Stimulated activated CD4-positive, alpha-beta T cell treated with anti-CD3 and anti-CD28 coated beads, Interleukin-12 subunit alpha, Interleukin-12 subunit beta, amount 100 ng/mL, for 48 hours (primary cell): ENCODE measurements at places on chromosomes 6 and 20.

DNA sequence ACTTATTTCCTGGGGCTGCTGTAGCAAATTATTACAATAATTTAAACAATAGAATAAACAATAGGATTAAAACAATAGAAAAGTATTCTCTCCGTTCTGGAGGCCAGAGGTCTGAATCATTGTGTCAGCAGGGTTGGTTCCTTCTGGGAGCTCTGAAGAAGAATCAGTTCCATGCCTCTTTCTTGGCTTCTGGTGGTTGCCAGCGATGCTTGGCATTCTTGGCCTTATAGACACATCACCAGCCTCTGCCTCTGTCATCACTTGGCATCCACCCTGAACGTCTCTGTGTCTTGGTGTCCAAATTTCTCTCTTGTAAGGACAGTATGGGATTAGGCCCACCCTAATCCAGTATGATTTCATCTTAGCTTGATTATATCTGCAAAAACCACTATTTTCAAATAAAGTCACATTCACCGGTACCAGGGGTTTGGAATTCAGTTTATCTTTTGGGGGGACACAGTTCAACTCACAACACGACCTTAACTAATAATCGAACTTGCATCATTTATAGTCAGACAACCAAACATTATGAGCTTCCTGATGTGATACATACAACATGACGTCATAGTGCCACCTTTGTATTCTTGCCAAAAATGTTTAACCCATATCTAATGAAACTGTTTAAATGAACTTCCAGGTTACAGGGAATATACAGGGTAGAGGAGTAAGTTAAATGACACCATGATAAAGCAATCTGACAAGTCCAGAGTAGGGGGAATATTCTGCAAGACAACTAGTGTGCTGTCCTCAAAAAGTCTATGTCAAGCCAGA is 84.7 kb upstream of the RNF24 start:
- no peak for DNase-seq

DNA sequence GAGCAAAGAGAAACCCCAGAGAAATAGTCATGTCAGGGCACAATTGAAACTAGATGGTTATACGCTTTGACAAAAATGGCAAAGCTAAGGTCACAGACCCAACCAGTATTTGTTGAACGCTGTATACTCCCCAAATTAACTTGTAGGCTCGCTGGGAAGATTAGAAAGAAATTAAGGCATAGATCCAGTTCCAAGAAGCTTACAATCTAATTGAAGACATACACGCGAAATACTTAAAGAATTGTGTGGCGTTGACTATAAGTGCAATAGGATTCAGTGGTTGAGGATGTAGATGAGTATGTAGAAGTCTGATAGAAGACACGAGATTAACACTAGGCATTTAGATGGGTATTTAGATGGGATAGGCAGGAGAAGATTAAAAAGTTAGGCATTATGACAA is 525 bp downstream of the FAM229B start:
- no peak for DNase-seq

- no peak for DNase-seq
Observed at GRCh38 chr20:38872491-38873049, 53.6 kb upstream of the FAM83D start.

- no peak for DNase-seq
Observed at GRCh38 chr6:152669895-152670294, 27.8 kb upstream of the MYCT1 start.

DNA sequence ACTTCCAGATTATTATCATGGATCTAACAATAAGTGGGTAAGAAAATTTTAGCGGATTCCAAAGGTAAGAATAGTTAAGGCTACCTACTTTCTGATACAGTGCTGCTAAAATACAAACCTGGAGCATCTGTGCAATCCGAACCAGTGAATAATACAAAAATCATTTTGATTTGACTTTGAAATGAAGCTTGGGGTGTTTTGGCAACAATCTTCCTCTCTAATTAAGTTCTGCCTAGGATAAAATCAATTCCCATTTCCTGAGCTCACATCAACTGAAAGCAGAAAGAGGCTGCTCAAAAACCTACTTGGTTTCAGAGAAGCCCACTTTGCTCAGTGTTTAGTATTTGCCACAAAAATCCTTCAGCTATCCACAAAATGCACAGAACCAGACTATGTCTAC is 18.7 kb upstream of the SH3BGRL2 start:
- DNase-seq = no peak

DNA sequence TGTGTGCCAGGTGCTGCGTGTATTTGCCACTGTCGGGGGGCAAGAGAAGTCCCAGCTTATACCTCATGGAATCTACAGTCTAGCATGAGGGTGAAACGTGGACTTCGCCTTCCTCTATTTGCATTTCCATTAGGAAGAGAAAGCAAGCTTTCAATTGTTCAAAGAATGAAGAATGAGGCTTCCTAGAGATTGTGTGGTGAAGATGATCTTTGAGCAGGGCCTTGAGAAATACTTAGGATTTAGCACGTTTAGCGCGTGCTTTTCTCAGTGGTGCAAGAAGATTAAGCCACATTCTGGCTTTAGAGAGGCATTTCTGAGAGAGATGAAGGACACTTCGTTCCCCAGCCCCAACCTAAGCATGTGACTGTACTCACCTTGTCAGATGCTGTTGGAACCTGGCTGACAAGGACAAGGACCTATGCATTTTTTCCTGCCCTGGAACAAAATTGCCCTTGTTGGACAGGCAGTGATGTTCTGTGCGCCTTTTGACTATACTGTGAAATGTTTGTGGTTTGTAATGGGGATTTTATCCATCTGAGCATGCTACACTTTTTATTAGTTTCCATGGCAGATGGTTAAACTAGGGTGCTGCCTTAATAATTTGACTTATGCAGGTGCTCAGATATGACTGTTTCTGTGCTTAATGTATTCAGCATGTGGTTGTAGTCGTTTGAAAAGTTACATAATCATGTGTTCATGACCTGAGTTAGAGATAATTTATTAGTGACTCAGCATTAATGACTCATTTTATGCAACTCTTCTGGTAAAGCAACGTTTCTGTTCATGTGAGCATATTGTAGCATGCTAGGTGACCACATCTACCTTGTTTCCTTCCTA is 10.7 kb downstream of the TULP4 start:
- no peak for DNase-seq

GRCh38 chr20:46580613-46581205 is 30.3 kb upstream of the OCSTAMP start:
- no peak for DNase-seq

DNA sequence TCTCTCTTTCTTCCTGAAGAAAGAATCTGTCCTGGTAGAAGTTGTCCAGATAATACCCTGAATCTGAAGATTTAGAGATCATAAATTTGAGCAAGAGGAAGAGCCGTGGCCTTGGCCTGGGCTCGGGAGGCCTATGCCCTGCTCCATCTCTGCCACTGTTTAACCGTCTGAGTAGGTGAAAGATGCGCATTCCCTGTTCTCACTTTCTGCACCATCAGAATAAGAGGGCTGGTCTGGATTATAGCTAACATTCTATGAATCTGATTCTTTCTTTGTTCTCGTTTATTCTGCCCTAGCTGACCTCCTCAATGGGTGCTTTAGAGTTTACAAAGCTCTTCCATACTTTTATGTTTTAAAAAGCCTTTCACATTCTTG is 51.3 kb downstream of the ELOVL4 start:
- no peak for DNase-seq

DNA sequence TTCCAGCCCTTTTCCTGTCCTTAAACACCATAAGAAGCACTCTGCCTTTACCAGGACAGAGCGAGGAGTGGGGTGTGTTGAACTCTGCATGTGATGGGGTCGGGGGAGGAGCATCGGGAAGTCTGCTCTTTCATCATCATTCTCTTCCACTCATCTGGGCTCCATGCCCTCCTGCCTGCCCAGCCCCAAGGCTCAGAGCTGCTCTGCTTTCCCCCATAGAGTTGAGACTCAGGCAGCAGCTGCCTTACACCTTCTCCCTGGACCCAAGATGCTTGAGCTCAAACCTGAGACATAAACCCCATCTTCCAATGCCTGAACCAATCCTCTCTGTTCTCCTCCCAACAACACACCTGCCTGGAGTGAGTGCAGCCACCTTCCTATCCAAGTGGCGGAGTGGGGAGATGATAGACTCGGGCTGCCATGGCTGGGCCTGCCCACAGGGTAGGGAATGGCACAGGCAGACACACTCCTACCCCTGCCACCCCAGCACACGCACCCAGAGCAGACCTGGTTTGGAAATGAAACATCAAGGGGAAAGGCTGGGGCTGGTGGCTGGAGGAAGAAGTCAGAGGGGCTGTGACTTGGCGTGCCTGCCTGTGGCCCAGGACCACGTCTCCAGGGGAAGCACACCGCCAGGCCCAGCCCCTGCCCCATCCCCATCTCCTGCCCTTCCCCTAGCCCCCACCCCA is 28.4 kb downstream of the TFEB start:
- peak; percentile 13 for DNase-seq

DNA sequence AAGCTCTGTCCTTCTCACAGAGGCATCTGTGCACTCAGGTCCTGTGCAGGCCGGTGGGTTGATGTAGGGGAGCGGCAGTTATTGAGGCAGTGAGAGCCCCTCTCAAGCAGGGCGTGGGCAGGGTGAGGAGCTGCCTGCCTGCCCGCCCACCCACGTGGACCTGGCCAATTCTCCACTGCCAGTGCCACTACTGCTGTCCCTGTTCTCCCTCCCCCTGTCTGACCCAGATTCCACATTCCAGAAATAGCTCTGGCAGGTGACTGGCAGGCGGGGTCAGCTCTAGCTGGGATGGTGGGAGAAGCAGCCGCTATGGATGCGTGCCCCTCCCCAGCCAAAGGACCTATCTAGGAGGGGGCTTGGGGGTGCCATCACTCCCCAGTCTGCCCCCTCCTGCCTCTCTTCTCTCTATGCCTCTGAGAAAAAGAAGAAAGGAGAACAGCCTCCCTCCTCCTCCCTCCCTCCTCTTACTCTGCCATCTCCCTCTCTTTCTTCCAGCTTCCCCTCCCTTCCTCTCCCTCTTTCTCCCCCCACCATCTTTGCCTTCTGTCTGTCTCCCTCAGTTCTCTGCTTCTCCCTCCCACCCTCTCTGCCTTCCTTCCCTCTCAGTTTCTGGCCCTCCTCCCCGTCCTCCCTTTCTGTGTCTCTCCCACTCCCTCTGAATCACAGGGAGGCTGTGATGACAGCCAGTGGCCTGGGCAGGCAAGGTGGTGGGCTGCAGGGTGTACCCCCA is 86.5 kb upstream of the MYL9 start:
- DNase-seq = no peak

DNA sequence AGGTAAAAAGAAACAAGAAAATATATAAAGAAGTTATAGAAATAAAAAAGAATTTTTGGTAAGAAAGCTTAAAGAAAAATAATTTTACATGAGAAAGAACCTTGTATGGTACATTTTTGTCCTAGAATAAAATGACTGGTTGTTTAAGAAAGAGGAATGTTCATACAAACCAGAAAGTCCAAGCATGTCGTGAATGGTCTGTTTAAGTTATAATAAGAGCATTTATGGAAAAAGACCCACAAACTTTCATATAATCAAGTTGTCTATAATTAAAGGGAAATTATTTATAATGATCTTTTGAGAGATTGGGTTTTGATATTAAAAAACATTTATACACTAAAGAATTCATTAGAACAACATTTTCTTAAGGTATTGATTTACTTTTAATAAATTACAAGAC is 27.8 kb upstream of the FAM110A start:
- DNase-seq = no peak

- DNase-seq = no peak
Observed at GRCh38 chr6:75351570-75351969, 67.0 kb upstream of the TMEM30A start.

GRCh38 chr6:45983062-45983461 is 32.6 kb downstream of the CLIC5 start:
- no peak for DNase-seq

DNA sequence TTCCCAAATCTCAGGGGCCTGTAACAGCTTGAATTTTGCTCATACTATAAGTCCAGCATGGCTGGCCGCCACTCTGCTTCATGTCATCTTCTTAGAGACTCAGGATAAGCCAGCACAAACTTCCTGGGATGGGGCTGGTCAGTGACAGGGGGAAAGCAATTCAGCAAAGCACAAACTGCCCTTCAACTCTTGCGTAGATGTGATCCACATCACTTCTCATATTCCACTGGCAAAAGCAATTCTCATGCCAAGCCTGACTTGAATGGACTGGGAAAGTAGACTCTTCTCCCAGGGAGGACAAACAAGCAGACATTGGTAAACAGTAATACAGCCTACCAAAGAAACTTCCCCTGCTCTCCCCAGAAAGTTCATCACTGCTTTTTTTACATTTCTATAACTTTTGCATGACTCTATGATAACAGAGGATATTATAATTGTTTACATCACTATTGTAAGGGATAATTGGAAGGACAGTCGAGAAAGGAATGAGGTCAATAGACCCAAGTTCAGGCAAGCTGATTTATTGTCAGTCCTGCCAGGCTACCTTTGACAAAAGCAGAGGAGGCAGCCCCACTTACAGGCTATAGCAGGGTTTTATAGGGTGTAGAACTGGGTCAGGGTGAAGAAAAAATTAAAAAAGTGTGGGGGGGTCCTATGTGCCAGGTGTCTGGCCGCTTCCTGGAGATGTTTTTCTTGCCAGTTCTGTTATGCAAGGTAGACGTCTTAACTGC is 37.4 kb downstream of the RBM24 start:
- no peak for DNase-seq

GRCh38 chr6:45921691-45922281 is 93.9 kb downstream of the CLIC5 start:
- DNase-seq = no peak

DNA sequence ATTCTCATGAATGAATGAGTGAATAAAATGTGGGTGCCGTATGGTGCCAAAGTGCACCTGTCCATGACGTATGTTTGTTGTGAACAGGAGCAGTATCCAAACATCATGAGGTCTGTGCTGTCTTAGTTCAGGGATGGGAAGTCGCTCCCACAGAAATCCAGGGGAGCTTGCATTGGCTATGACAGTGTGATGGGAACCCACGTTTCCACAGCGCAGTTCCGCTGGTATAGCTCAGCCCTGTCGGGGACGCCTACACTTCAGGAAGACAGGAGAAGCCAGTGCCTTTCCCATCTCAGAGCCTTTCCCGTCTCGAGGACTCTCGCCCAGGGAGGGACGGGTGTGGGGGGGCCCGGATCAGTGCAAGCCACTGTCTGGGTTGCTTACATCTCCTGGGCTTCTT is 69.8 kb downstream of the DACT2 start:
- DNase-seq = no peak

DNA sequence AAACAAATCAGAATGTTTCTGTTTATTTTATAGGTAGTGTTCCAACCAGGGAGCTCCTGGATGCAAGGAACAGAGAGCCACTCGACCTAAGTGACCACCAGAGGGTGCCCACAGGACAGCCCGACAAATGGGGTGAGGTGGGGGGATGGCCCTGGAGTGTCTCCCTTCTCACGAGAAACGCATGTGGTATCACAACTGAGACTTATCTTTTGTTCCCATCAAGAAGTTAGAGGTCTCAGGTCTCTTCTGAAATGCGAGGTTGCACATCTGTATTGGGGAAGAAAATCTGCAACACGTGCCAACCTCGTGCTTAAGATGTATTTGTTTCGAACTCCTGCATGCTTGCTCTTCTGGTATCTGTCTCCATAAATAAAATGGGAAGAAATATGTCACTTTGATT is 104.0 kb downstream of the ISM1 start:
- DNase-seq = no peak

DNA sequence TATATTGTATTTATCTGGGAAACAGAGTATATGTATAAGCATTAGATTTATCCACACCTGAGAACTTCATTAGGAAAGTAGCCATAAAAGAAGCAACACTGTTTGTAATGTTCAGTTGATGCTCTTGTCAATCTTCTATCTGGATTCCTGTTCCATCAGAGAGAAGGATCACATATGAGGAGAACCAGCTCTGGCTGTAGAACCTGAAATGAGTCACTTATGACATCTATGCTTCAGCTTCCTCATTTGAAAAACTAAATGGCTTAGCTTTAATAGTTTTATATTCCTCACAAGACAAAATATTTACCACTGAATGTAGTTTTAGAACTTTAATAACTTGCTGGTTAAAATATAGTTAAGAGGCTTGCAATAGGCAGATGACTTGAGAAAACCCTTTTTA is 144.7 kb downstream of the TASP1 start:
- no peak for DNase-seq
